ENCODE measurements at places on chromosomes 2 and 18.

DNA sequence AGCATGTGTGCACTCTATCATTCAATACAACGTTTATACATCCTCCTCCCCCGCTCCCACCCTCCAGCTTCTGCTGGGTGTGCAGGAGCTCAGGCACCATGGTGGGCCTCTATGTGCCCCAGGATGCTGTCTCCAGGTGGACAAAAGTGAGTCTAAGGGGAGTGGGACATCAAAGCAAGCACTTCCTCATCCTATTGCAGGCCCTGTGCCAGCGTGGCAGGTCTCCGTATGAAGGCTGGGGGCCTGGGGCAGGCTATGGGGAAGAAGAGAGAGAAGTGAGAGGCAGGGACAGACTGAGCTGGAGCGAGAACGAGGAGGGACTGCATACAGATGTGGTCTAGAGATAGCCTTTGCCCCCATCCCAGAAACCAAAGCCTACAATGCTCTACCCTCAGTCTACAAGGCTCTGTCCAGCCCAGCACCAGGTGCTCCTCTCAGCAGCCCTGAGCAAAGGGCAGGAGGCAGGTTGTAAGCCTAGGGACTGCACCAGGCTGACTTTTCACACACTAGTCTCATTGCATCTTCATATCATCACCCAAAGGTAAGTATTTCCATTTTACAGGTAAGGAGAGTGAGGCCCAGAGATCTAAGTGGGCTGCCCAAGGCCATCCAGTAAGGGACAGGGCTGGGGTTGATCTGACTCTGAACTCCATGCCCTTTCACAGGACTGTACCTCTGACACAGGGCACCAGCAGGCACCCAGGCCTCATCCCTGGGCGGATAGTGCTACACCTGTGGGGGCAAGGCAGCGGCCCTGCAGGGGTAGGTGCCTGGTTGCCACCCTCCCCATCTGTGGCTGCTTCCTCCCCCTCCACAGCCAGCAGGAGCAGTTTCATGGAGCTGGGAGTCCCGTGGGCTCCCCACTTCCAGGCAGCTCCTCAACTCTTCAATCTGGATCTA is 14.0 kb upstream of the ARID5A start:
- DNase-seq = no peak

DNA sequence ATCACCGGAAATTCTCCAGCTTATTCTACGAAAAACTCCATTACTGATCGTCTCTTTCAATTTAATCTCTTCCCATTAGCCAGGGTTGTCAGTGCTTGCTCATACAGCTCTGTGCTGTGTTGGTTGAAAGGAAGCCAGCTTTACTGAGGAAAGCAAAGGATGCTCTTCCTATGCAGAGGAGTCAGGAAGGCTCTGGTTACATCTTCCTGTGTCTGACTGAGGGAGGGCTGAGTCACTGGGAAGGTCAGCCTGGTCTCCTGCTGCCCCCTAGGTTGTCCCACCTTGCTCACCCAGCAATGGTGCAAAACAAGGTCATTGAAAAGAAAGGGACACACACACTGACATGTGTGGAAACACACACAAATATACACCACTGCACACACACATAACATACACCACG is 975.6 kb downstream of the DCDC2C start:
- DNase-seq = no peak

GRCh38 chr18:23071285-23071684 is 64.0 kb upstream of the CABLES1 start:
- peak; percentile 79 for DNase-seq

- no peak for DNase-seq
Observed at GRCh38 chr2:222355860-222356259, 57.1 kb upstream of the PAX3 start.

DNA sequence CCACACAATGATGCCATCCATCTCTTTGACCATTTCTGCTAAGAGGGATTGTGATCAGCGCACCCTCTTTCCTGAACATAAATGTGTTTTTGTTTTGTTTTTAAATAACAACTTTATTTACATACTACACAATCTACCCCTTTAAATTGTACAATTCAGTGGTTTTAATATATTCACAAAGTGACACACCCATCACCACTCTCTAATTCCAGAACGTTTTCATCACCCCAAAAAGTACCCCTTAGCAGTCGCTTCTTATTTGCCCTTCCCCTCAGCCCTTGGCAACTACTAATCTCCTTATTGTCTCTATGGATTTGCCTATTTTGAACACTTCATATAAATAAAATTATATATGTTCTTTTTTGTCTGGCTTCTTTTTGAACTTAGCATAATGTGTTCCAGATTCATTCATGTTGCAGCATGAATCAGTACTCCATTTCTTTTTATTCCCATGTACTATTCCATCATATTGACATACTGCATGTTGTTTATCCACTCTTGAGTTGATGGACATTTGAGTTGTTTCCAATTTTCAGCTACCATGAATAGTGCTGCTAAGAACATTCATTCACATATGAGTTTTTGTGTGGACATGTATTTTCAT is 150.9 kb upstream of the NABP1 start:
- DNase-seq = no peak

- no peak for DNase-seq
Observed at GRCh38 chr2:98026292-98026691, 30.5 kb upstream of the TMEM131 start.

DNA sequence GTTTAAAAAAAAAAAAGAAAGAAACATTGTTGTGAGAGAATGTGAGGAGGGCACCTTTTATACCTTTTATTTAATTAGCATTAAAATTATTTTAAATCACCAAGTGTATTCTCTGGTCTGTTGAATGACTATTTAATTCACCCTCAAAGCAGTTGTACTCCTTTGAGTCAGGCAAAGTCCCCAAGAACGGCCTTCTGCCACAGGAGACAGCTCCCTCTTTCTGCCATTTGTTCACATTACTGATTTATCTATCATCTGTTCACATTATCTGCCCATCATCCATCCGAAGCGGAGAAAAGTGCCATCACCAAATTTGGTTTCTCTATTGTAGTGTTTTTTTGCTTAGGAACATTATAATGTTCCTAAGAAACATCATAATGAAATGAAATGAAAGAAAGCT is 240.7 kb upstream of the DPP10 start:
- no peak for DNase-seq

DNA sequence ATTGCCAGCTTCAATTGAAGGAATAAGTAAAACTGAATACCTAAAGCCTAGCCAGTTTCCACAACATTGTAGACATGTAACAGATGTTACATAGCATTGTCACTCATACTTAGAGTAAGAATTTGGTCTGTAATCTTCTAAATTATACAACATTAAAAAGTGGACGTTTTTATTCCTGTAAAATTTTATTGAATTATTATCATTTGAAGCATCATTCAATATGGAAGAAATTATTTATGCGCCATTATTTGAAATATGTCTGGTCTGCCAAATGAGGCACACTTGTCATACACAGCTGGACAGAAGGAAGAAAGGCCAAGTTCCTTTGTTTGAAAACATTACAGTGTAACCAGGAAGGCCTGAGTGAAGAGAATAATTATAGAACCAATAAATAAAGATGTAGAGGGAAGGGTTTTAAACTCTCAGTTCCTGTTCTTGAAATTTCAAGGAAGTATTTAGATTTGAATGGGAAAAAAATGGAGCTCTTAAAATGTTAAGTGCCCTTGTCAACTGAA is 575.5 kb downstream of the LRRTM4 start:
- no peak for DNase-seq
